ENCODE measurements at places on chromosomes 1 and 21.

- DNase-seq, result no peak
These were observed 42.9 kb downstream of the ERG start for GRCh38 chr21:38455403-38455802.

DNA sequence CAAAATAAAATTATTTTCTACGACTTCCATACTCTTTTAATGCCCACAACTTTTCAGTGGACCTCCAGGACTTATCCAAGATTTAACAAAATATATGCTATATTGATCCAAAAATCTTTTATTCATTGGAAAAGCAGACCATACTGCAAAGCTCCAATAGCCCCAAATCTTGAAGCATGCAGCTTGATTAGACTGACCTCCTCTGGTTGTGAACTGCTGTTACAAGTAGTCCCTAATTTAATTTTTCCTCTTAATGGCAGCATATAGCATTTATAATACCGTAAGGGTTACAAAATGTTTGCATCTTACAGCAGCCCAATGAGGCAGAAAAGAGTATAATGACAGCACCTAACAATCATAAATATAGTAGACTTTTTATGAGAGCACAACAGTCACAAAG is 49.8 kb downstream of the TPR start:
- DNase-seq, result no peak

DNA sequence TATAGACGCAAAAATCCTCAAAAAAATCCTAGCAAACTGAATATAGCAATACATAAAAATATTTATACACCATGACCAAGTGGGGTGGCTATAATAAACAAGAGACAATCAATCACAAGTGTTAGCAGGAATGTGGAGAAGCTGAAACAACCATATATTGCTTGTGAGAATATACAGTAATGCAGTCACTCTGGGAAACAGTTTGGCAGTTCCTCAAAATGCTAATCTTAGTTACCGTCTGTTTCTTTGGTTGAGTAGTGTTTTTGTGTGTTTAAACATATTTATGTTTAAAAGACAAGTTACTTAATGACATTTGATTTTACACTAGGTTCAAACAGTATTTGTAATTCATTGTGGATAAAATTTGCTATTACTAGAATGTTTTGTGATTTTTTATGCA is 792.0 kb downstream of the LTN1 start:
- no peak for DNase-seq

- no peak for DNase-seq
These were observed 208.7 kb upstream of the CSF3R start for GRCh38 chr1:36691374-36691773.

- DNase-seq, result peak; percentile 79
These were observed at the start of gene JTB for GRCh38 chr1:153977250-153978240. TSS of gene JTB (minus strand) at chr1:153977674. CDS start at chr1:153977252, 422 bp downstream.

DNA sequence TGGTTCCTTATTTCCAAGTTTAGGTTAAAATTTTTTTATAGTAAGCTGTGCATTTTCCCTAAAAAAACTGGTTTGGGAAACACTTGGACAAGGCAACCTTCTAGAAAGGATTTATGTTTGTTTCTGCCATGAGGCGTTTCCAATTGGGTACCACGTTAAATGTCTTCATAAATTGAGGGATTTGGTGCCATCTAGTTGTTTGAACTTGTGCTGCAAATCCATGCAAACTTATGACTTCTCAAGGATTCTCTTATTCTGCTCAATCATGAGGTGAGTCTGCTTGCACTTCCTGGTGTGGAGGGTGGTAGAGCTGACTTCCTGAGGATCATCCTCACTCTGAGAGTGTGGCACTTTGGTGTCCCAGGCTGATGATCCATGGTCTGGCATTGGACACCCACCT is 123.3 kb downstream of the PCNX2 start:
- no peak for DNase-seq

DNA sequence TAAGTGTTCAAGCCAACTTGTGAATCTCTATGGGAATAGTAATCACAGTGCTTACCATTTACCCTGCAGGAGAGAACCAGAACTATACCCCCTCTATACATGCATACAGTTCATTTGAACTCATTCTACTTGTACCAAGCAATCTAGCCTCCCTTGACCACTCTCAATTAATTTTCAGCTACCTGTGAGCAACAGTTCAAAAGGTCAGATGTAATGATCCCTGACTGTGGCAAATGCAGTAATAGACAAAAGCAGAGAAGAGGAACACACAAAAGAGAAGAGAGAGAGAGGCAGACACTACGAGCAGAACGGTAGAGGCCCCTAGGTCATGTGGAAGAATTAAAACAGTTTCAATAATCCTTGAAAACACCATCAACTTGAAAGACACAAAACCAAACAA is 52.8 kb downstream of the FMO4 start:
- DNase-seq, result no peak

DNA sequence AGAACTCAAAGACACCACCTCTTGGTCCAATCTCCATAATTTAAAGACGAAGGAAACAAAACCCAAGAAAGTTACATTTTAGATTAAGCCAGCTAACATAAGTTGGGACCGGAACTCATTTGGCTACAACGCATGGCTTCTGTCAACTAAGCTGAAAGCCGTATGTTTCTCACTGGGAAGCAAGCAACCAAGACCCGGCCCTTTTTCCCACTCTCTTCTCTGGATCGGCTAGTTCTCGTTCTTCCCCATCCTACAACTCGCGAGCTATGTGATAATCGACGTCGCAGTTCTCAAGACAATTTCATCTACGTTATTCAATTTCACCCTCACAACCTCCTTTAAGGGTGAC is 601 bp downstream of the CCT8 start:
- no peak for DNase-seq

DNA sequence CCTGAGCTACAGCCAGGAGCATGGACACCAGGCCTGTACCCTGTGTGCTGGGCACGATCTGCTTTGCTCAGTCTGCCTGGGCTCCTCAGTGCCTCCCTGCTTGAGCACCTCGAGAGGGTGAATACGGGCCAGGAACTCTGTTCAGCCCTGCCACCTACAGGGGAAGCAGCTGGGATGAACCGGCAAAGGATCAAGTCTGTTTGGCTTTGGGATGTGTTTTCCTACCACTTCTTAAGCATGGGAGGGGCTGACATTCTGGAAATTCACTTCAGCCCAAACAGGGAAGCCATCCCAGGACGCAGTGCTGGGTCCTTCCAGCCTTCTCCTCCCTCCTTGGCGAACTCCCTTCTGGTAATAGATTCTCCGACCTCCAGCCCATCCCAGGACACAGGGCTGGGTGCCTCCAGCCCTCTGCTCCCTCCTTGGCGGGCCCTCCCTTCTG is 55.8 kb upstream of the SELENON start:
- no peak for DNase-seq

GRCh38 chr1:43716559-43717281 is 9.4 kb downstream of the ST3GAL3 start:
- no peak for DNase-seq

GRCh38 chr1:222455188-222455879 is 92.6 kb downstream of the HHIPL2 start:
- peak; percentile 48 for DNase-seq

DNA sequence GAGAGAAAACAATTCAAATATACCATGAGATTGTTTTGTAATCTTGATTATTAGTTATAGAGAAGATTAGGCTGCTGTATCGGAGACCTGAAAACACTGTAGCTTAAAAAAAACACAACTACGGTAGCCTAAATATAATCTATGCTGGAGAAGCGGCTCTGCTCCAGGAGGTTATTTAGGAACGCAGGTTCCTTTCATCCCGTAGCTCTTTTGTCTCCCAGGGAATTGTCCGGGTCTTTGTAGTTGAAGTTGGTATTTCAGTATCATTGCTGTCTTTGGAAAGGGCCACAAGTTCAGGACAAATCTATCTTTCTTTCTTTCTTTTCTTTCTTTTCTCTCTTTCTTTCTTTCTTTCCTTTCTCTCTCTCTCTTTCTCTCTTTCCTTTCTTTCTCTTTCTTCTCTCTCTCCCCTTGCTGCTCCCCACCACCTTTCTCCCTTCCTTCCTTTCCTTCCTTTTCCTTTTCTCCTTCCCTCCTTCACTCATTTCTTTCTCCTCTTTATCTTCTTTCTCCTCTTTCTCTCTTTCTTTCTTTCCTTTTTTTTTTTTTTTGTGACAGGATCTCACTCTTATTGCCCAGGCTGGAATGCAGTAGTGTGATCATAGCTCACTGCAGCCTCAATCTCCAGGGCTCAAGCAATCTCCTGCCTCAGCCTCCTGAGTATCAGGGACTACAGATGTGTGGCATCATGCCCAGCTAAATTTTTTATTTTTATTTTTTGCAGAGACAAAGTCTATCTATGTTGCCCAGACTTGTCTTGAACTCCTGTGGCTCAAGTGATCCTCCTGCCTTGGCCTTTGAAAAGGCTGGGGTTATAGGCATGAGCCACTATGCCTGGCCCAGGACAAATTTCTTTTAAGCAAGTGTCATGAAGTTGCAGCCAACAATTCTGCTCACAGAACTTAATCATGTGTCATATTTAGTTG is 10.9 kb upstream of the NFIA start:
- no peak for DNase-seq

- DNase-seq, result no peak
These were observed 14.1 kb upstream of the NCMAP start for GRCh38 chr1:24541711-24542346.

DNA sequence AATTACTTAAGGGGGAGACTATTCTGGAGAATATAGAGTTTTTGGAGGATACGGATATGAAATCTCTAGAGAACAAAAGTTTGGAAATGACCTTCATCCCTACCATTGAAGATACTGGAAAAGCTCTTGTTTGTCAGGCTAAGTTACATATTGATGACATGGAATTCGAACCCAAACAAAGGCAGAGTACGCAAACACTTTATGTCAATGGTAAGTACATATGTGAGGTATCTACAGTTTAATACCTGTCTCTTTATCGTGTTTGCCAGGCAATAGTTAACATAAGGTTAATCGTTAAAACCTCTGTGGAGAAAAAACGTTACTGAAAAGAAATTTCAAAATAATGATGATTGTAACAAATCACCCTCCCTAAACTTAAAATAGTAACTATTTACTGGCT is 11.8 kb downstream of the VCAM1 start:
- DNase-seq, result no peak

DNA sequence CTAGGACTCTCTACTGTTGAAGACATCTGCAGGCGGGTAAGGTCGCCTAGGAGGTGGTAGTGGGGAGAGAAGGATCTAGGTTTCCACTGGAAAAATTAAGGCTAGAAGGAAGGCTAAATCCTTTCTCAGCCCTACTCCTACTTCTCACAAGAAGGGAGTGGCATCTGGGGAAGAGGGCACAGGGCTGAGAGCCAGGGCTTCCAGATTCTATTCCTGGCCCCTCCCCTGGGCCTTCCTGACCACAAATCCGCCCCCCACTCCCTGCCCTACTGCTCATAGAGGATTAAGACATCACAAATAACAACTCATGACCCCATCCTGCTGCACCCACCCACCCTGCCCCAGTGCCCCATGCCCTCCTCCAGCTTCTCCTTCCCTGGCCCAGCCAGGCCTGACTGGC is 2.5 kb downstream of the PHLDA3 start:
- DNase-seq, result no peak

GRCh38 chr21:28828981-28829380 is 163.7 kb downstream of the LTN1 start:
- no peak for DNase-seq

DNA sequence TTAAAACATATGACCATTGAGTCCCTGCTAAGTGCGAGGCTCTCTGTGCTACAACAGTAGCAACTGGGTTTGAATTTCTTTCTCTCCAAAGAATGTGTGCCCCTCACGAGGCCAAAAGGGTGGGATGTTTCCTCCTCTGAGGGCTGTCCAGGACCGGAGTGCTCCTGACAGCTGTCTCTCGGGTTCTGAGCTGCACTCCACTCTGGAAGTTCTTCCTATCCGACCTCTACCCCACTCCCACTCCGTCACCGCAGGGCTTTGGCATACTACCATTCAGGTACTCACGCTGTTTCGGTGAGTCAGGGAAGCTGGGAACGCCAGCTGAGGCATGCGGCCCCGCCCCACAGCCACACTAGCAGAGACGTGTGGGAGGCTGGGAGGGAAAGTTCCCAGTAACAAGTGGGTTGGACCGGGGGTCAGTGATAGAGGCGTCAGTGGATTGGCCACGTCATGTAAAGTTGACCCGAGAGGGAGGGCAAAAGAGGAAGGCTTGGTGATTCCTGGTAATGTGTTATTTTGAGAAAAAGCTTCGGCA is 705 bp upstream of the SLC50A1 start:
- peak; percentile 37 for DNase-seq

DNA sequence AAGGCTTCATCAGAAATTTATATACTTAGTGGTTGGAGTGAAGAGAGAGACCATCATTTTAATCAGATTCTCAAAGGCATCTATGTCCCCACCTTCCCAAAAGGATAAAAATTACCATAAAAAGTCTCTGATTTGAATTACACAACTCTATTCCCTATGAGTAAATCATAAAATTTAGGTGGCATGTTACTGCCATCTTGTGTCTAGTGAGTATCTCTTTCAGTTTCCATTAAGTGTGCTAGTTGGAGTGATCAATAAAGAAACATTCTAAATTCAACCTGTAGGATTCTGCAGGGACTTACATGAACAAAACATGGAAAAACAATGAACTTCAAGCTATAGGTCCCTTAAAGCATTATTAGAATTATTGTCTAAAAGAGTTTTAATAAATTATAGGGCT is 655.4 kb downstream of the LTN1 start:
- DNase-seq, result no peak

DNA sequence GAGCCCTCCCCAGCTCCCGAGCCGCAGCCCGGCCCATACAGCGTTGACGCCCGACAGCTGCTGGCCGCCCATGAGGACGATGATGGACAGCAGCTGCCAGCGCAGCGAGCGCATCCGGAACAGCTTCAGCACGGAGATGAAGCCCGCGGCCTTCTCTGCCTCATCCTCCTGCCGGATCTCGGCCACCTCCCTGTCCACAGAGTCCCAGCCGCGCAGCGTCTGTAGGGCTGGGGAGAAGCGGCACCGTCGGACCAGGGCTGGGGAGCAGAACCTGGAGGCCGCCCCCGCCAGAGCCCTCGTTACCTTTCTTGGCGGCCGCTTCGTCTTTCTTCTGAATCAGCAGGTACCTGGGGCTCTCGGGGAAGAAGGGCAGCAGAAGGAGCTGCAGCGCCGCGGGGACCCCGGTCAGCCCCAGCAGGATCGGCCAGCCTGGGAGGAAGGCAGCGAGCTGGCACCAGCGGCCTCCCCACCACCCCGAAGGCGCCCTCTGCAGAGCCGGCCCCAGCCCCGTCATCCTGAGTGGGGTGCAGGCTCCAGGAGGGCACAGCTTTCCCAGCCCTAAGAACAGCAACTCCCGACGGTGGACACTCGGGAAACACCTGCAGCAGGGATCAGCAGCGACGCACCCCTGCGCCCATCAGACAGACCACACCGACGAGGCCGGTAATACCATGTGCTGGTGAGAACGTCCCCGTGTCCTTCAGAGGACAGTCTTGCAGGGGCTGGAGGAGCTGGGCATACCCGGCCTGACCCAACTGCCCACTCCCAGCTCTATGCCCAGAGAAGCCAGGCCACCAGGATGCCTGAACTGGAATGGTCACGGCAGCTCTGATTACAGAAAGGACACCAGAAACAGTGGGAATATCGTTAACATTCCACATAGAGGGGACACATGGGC is 13.8 kb upstream of the SLC2A7 start:
- DNase-seq, result no peak
